Right hindlimb (tissue), 1 donor: ENCODE measurements at places on chromosomes 5 and 9.

DNA sequence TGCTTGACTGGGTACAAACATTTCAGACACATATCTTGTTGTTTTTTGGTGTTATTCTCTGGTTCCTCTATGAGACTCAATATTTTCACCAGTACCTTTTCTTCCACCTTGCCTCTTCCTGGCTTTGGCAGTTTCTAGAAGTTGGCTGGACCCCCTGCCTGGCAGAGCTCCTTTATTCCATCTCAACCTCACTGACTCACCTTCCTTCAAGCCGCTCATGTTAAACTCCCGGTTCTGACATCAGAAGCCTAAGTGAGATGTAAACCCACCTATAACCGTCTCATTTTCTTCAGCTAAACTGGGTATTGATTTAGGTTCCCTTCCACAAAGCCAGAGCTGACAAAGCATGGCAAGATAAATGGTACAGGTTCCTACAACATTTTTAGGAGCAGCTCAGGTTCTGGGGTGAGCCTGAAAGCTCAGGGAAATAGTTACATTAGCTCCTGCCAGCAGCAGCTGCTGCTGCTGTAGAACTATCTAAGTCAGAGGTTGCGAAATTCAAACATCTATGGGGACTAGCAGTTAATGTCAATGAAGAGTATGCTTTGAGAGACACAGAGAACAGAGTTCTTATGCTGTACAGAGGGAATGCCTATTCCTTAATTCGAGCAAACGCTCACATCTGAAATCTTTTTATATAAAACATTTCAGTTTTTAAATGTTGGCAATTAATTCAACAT lies 197.1 kb upstream of the NR3C1 start:
- DNase-seq: no peak

GRCh38 chr5:172891716-172892421 lies 57.8 kb downstream of the ERGIC1 start:
- no peak for DNase-seq

GRCh38 chr5:140362311-140362710 lies 2.3 kb downstream of the SLC4A9 start:
- no peak for DNase-seq

- DNase-seq: no peak
Measured at GRCh38 chr9:72635197-72635596, 113.8 kb downstream of the TMC1 start.

- no peak for DNase-seq
Measured at GRCh38 chr9:826500-827280, 14.8 kb upstream of the DMRT1 start.

DNA sequence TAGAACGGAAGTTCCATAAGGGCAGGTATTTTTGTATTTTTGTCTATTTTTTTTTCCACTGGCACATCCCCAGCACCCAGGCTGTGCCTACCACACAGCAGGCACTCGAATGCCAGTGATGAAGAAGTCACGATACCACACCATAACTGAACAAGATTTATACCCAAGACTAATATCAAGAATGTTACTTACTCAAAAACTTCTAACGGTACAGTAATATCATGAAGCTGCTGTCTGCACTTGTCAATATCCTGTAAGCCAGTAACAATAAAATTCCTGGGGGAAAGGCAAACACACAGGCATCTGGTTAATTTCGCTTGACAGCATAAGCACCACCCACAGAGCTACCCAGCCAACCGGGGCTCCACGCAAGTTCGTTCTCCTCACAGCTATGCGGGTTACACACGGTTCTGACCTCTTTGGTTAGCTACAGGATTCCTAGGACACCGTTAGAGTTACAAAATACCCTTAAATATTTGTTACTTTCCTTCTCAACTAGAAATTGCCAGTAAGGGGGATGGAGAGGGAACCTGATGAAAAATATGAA lies 1.3 kb downstream of the MED10 start:
- no peak for DNase-seq

GRCh38 chr5:96284727-96285389 lies 148.2 kb downstream of the PCSK1 start:
- DNase-seq: no peak

DNA sequence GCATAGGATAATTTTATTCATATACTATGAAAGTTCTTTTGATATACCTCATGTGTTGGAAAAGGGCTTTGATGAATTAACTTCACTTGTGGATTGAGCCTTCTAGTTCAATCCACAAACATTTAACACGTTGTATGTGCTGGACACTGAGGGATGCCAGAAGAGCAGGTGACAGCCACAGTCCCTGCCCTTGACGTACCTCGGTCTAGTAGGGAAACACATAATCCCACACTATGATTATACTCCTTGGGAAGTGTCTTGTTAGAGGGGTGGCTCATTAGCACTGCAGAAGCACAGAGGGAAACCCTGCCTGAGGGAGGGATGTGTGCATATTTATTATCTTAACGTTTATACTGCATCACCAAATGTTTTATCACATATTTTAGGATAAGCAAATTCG lies 61.2 kb downstream of the PIK3R1 start:
- no peak for DNase-seq

DNA sequence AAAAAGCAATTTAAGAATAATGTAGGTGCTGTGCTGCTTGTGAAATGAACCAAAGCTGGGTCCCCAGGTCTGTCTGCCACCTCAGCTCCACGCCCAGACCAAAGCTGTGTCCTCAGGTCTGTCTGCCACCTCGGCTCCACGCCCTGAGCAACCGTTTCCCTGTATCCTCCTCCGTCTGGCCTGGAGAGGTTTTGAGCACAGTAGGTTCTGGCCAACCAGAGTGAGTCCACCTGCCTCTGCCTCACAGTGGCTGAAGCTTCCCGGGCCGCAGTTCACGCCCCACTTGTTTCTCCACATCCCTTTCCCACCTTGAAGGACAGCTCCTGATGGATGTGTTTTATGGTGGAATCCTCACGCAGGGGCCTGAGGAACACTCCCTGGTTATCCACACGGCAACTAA lies 120.5 kb downstream of the ADAMTS2 start:
- no peak for DNase-seq

DNA sequence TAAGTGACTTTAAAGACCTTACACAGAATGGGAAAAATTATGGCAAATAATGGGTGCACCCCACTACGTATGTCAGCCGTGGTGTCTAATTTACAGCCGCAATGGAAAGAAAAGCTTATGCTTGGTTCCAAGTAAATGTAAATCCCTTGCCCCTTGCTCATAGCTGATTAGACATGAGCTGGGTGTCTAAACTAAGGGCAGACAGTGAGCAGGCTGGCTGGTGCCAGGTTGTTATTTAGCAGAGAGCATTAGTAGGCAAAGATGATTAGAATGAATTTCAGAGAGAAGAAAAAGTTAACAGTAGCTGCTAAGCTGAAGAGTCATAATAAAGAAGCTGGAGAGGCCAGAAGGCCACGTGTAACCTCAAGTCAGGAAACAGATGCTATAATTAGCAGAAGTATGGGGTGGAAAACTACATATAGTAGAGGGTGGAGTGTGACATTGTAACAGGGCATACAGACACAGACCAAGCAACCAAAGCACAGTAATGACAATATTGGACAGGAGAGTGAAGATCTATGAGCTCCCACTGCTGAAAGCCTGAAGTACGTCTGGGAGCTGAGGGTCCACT lies 257.7 kb downstream of the MCTP1 start:
- DNase-seq: no peak

GRCh38 chr9:109320331-109320741 lies 523 bp downstream of the EPB41L4B start:
- DNase-seq: no peak

DNA sequence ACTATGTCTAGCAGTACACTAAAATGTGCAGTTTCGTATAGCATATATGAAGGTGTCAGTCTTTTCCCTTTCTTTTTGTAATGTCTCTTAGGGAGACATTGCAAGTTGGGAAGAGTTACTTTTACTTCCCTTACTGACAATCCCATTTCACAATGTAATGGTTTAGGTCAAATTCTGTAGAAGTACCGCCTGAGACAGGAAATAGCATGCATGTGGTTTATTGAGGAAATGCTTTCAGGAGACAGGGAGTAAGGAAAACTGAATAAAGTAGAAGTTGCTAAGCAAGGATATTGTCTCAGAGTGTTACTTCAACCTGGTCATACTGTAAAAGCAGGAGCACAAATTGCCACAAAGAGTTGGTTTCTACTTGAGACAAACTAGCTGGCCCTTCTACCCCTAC lies 32.1 kb upstream of the MSANTD3 start:
- no peak for DNase-seq

GRCh38 chr9:121038362-121038761 lies 11.7 kb downstream of the C5 start:
- DNase-seq: no peak

DNA sequence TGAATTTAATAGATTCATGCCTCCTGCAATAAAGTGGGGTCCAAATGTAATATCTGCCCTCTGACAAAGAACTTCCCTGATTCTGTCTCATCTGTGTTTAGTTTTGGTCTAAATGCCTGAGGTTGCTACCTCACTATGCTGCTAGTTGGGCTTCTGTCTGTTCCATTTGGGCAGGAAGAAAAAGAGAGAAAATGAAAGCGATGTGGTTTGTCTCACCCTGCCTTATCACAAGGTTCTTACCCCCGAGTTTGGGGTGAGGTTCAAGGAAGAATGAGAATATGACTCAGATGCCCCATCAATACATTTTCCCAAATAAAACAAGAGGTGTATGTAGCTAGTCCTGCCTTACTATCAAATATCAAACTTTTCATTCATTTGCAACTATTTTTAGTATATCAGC lies 132.1 kb upstream of the MTAP start:
- no peak for DNase-seq

- DNase-seq: no peak
Measured at GRCh38 chr5:146018514-146019375, 82.4 kb downstream of the SH3RF2 start.

DNA sequence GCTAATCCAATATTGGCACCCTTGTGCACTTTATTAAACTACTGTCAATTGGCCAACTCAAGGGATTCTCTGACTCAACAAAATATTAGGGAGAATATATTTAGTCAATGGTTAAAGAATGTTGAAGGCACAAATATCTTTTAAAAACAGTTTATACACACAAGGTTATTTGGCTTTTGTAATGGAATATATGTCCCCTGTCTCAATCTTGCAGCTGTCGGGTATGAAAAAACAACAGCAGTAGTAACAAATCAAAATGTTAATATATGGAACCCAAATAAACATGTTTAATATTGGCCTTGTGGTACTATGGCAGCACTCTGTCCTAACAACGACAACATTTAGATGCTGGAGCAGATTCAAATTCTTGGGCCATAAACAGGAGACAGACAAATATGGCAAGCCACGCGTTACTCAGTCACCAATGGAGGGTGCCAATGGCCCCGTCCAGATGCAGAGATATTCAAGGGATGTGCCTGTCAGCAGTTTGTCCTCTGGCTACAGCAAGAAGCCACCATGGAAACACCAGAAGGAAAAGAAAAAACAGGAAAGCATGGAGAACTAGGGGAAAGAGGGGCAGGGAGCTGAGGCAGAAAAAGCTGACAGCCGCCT lies 342.0 kb downstream of the NDUFS4 start:
- peak; percentile 24 for DNase-seq

GRCh38 chr9:101037430-101037829 lies 8.9 kb downstream of the PLPPR1 start:
- DNase-seq: no peak

DNA sequence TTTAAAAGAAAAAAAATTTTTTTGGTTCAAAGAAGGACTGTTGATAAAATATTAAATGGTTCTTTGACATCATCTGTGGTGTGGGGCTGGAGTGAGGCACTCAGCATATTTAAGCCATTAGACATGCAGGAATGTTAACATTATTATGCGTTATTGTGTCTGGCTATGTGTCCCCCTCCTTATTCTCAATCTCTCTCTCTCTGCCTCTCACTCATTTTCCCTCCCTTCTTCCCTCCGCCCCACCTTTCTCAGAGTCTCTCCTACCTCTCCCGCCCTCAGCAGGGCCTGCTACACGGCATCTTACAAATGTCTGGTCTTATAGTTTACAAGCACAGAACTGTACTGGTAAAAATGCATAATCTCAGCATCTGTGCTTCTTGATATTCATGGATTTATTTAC lies 287.8 kb upstream of the TMEM161B start:
- no peak for DNase-seq

GRCh38 chr5:44833249-44833648 lies 24.5 kb downstream of the MRPS30 start:
- DNase-seq: no peak

- DNase-seq: no peak
Measured at GRCh38 chr9:133127340-133127981, 6.4 kb upstream of the RALGDS start.

- peak; percentile 61 for DNase-seq
Measured at GRCh38 chr9:127608104-127608966, 3.7 kb upstream of the STXBP1 start.

DNA sequence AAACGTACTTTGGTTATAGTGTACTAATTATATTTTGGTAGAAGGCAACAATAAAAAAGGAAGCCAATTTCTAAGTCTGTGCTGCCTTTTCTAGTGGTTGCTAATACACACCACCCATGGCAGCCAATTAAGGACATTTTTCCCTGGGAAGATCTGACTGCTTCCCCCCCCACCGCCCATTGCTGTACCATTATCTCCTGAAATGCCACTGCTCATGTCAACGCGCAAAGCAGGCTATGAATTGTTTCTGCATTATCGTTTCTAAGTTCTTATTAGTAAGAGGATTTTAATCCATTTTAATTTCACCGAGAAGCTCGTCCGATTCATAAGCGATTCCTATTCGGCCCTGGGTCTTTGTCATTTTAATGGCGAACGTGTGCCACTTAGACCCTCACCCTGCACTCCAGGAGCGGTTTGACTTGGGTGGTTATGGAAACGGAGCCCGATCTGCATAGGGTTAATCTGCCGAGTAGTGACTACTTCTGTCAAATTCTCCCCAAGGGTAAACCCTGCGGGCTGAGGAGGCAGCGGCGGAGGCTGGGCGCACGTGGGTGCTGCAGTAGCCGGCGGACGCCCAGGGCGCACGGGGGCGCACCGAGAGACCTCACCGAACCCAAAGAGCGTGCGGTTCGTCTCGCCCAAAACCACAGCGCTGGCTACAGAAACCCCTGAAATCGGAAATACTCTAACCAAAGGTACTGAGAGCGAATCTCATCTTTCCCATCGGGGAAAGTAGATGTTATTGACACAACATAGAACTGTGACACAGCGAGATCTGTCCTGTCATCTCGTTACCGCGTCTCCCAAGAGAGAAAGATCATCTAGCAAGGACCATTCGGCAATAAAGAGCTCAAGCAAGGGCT lies 55.8 kb upstream of the SHC3 start:
- no peak for DNase-seq

GRCh38 chr9:125822160-125822559 lies 75.0 kb downstream of the PBX3 start:
- DNase-seq: no peak

GRCh38 chr9:30609713-30610112 lies 1774.7 kb upstream of the ACO1 start:
- DNase-seq: no peak

- DNase-seq: no peak
Measured at GRCh38 chr9:1071730-1072129, 21.6 kb downstream of the DMRT2 start.

GRCh38 chr9:137968235-137968634 lies 90.7 kb downstream of the CACNA1B start:
- DNase-seq: no peak

DNA sequence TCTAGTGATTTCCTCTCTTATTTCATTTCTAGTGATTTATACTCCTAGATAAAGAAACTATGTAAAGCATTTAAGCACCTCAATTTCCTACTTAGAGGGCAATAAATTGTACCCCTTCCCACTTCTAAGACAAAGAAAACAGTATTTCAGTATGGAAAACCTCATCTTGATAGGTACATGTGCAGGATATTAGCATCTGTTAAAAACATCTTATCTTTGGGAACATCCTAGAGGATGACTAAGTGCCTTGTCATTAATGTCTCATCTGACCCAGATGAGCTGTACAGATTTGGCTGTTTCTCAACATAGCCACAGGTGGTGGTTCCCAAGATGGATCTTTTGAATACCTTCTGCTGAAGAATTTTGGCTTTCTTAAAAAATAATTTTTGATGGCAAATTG lies 5.7 kb downstream of the MEGF10 start:
- DNase-seq: no peak
